ENCODE measurements at places on chromosomes 6 and 20.
A peak's percentile ranks its signal among the peaks of the same experiment; 100 is the strongest.

DNA sequence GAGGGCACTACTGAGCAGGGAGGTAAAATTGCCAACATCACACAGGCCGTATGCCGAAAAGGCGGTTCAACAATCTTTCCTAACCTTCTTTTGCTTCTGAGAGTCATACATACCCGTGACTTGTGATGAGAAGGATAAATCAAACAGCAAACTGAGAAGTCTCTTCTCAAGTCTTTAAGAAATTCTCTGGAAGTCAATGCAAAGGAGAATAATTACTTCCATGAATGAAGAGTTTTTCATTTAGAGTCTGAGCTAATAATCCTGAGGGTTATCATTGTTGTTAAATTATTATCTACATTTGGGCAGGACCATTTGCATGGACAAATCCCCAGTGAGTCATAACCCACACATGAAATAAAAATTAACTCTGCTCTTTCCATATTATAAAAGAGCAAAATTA lies 22.4 kb upstream of the ILRUN start:
- DNase-seq = no peak

DNA sequence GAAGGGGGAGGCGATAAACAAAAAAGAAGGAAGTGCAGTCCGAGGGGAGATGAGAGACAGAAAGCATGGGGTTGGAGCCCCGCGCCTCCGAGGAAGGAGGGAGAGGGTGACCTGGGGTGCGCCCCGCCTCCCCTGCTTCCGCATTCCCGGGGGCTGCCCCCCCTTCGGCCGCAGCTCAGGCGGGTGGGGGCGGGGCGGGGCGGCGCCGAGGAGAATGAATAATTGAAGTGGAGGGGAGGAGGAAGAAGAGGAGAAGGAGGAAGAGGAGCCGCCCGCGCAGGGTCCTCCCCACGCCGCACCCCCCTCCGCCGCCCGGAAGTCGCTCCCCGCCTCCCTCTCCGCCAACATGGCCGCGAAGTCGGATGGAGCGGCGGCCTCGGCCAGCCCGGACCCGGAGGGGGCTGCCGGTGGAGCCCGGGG lies at the start of gene XKR7:
Gene XKR7 (plus strand): TSS at position 322 of the 420 bp plus-strand sequence. CDS start 25 bp downstream, at position 347.
- DNase-seq = peak; percentile 18

DNA sequence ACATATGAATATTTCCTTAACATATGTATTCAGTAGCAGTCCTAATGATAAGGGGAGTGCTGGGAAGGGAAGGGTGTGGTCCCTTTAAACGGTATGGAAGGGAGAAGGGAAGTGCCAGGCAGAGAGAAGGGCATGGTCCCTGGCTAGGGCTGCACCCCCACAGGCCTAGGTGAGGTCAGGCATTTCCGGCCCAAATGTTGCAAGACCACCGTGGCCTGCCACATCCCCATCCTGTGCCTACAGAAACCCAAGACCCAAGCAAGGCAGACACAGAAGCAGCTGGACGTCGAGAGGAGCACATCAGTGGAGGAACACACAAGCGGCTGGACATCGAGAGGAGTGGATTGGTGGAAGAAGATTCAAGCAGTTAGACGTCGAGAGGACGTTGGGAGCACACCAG lies 5.9 kb downstream of the RRAGD start:
- DNase-seq = no peak

DNA sequence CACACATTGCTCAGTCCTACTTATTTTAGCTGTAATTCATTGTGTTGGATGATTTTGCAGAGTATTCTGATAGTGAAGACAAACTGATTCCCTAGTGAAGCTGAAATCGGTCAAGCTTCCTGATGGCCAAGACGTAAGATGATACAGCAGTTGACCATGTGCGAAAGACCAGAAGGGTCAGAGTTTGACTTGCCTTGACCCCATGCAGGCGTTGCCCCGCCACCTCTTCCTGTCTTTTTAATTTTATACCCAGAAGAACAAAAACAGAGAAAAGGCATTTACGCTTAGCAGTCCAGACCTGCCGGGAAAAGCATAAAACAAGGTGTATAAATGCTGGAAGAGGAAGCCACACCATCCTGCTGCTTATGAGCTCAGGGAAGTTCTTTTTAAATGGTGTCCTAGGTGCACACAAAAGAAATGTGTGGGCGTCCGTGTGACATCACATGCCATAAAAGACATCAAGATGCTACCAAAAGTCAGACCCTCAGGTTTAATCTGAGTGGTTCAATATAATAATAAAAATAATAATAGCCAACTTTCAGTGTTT lies 32.2 kb downstream of the TSHZ2 start:
- DNase-seq = no peak

DNA sequence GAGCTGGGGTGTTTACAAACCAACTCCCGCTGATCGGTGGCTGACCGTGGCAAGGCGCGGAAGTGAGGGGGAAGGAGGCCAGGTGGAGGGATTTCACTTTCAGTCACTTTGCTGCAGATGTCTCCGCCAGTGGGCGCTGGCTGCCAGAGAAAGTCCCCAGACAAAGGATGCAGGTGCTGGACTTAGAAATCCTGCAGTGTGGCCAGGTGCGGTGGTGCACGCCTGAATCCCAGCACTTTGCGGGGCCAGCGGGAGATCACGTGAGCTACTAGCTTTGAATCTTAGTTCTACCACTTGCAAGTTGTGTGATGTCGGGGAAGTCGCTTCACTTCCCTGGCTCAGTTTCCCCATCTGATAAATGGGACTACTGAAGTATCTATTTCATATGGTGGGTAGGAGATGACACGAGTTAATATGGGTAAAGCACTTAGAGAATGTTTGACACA lies 180.4 kb downstream of the ZNF217 start:
- no peak for DNase-seq

GRCh38 chr6:107840636-107841274 lies 16.6 kb upstream of the SCML4 start:
- no peak for DNase-seq

- DNase-seq = no peak
Measured at GRCh38 chr6:107547451-107547840, 57.5 kb downstream of the SOBP start.

GRCh38 chr6:14542670-14543366 lies 425.2 kb downstream of the CD83 start:
- peak; percentile 85 for DNase-seq

DNA sequence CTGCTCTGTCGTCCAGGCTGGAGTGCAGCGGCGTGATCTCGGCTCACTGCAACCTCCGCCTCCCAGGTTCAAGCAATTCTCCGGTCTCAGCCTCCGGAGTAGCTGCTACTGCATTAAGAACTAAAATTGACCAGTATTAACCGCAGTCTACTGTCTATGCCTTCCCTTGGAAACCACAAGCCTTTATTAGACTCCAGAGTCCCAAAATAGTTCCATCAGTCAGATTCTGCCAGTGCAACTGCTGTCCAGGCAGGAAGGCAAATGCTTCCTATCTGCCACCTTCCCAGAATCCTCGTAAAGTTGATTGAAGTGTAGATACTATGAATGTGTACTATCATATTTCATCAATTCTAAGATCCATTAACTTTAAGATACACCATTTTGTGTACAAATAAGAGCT lies 16.7 kb downstream of the KAT14 start:
- no peak for DNase-seq

- no peak for DNase-seq
Measured at GRCh38 chr20:45538209-45538799, 978 bp downstream of the WFDC6 start.

DNA sequence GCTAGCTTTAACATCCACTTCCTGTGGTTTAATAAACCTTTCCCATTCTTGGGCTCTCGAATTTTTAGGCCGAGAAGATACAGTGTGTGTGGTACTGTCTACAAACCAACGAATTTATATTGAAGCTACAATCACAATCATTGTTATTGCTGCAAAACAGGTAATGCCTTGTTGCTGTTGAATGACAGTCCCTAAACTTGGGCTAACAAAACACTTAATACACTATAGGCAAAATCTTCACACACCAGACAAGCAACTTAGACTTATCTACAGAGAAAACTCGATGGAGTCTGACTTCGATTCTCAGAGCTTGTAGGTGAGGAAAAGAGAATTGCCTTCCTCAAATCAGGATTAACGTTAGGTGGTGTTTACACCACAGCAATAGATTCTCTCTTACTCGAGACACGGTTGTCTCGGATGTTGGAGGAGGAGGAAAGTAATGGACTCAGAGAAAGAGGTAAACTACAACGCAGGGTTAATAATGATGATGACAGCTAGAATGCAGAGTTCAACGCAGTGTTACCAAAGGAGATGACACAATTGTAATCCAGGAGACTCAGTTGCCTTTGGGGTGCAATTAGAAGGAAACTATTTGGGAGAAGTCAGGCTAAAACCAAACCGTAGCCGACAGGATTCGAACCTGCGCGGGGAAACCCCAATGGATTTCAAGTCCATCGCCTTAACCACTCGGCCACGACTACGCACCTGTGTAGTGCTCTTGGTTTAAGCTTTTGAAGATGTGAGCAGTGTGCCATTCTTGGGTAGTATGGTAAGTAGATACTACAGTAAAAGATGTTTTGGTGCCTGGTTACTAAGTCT lies 32.5 kb upstream of the ZNF184 start:
- no peak for DNase-seq

All from suppressor macrophage treated with lipopolysaccharide for 4 hours (primary cell).